ENCODE measurements at places on chromosomes 6 and 20. TPM values are rescaled to one million over a fixed set of nuclear protein-coding genes. Genes with fewer than 3 reads are reported as not detected.
A peak's percentile ranks its signal among the peaks of the same experiment; 100 is the strongest.

DNA sequence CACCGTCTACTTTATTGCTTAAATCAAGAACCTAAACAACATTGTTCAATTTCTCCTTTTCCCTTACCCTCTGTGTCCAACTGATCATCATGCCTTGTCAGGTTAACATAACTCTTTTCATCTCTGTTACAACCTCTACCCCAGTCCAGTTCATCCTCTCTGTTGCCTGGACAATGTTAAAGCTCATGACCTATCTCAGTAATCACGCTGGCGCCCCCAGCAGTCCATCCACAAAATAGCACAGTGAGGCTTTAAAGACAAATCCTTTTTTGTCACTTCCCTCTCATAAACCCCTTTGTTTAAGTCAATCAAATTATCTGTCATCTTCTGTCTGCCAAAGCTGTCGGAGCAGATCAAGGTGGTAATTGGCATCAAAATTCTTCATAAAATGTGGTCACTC, 140.1 kb downstream of the QKI start:
- DNase-seq = peak; percentile 63

DNA sequence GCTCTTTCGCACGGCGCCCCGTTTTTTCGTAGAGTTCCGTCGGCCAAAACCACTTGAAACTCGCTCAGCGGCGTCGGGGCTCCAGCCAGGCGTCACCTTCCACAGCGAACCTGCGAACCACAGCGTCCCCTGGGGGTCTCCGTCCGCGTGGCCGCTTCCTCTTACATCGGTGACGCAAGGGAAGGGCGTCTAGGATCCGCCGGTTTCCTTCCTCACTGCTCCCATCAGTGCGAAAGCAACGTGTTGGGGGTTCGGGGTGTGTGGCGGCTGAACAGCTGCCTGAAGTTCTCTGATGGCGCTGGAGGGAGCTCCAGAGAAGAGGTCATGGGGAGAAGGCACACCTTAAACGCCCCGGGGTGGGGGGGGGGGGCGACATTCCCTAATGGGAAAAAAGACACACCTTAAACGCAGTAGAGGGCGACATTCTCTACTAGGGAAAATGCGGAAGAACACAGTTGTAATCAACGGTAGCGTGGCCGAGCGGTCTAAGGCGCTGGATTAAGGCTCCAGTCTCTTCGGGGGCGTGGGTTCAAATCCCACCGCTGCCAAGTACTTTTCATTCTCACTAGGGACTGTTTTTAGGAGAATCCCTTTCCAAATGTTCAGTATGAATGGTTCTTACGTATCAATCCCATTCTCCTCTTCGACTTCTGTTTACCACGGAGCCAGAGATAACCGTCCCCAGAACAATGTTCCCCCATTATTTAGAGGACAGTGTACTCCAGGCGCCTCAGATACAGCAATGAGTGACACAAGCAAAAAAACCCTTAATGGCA, 16.4 kb downstream of the ZNF311 start:
- DNase-seq = peak; percentile 86

GRCh38 chr20:1005452-1006027, 3.4 kb upstream of the RSPO4 start:
- DNase-seq = peak; percentile 29

GRCh38 chr6:5851261-5851757, 155.4 kb downstream of the NRN1 start:
- DNase-seq = peak; percentile 66

- no peak for DNase-seq
Observed at GRCh38 chr6:50097966-50098640, 48.4 kb upstream of the DEFB112 start.

Gene CNR1
- total RNA-seq = under 0.01 TPM

Gene PKIB
- total RNA-seq = not detected

All from lung microvascular endothelial cell (primary cell).